ENCODE measurements at places on chromosomes 2 and 18.

- no peak for DNase-seq
Observed at GRCh38 chr18:59751186-59751585, 54.0 kb upstream of the CCBE1 start.

- no peak for DNase-seq
Observed at GRCh38 chr18:65435534-65435933, 315.3 kb upstream of the CDH7 start.

- DNase-seq = no peak
Observed at GRCh38 chr18:60466677-60467076, 94.1 kb upstream of the MC4R start.

DNA sequence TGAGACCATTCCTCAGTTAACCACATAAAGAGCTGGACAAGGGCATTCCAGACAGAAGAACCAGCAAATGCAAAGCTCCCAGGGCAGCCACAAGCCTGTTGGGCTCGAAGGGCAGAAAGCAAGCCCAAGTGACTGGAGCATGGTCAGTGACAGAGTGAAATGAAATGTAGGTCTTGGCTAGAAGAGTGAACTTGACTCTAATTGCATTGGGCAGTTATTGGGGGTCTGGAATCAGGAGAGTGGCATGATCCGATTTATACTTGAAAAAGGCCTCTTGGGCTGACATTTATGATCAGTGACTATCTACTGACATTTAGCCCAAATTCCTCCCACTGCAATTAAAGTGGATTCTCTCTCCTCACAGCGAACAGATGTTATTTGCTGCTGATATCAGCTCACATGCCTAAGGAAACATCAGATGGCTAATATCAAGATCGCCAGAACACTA, 152.5 kb upstream of the KLF7 start:
- DNase-seq = no peak

DNA sequence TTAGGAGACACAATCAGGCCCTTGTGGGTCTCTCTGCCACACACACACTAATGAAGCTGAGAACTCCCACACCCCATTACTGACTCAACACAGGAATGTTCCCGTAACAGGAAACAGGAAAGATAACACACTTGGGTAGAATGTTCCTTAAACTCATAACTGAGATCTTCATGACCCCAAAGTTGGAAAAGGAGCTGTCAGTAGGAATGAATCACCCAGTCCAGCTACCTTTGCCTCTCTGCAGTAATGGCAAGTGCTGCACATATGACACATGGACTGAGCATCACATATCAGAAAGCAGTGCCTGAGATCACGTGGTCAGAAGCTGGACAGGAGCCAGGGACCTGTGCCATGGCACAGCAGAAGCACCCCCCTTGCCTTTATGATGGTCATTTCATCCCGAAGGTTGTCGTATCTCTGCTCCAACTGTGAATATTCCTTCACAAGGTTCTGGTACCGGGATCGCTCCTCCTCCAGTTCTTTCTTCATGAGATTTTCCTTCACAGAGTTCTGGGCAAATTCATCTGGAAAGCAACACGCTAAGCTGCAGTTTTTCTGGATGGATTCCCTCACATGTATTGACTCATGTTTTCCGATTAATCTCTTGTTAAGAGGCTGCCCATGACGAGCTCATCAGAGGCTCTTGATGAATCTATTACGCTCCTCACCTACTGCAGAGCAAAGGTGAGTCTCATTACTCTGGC, 65.4 kb upstream of the ACAA2 start:
- DNase-seq = no peak

GRCh38 chr2:236302555-236302954, 38.3 kb upstream of the ASB18 start:
- DNase-seq = no peak

DNA sequence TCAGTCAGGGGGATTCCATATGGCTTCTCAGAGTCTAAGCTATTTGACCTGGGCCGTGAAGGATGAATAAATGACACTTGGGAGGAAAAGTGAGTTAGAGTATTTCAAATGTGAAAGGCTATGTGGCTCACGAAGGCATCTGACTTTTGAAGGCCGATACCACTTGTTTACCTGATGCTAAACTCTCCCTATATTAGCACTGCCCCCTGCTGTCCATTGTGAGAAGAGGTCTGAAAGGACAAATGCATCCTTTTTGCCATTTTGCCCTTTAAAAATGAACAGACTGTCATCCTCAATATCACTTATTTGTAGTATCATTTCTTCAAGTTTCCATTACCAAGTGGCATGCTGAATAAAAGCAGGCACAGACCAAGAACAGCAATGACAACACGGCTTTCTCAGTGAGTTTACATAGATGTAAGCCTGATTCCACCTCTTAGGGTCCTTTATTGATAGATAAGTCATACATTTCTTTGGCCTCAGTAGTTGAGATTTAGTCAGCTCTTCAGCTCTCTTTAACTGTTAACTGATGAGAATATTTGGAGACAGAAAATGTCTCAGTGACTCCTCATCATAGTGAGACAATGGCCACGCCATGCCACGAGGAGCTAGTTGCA, 40.1 kb downstream of the DOCK10 start:
- DNase-seq = peak; percentile 28

- DNase-seq = no peak
Observed at GRCh38 chr2:176729706-176730569, 460.7 kb downstream of the MTX2 start.

DNA sequence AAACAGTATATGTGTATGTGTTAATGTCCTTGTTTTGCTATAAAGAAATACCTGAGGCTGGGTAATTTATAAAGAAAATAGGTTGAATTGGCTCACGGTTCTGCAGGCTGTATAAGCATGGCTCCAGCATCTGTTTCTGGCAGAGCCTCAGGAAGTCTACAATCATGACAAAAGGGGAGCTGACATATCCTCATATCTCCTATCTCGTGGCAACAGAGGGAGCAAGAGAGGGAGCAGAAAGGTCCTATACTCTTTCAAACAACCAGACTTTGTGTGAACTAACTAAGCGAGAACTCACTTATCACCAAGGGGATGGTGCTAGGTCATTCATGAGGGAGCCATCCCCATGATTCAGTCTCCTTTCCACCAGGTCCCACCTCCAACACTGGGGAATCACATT, 13.0 kb downstream of the CALCRL start:
- DNase-seq = no peak

DNA sequence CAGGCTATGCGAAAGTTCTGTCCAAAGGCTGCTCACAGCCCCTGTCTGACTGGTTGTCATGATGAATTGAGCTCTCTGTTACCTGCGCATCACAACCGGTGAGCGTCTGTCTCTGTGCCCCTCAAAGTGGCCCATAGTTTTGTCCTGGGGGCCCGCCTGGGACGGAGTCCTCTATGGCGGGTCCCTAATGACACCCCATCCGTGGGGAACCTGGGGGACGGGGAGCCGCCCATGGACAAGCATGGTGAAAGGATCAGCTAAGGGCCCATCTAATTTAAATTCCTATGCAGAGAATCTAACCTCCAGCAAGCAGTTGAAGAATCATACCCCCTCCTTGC, 473 bp downstream of the ELMOD3 start:
- DNase-seq = no peak

DNA sequence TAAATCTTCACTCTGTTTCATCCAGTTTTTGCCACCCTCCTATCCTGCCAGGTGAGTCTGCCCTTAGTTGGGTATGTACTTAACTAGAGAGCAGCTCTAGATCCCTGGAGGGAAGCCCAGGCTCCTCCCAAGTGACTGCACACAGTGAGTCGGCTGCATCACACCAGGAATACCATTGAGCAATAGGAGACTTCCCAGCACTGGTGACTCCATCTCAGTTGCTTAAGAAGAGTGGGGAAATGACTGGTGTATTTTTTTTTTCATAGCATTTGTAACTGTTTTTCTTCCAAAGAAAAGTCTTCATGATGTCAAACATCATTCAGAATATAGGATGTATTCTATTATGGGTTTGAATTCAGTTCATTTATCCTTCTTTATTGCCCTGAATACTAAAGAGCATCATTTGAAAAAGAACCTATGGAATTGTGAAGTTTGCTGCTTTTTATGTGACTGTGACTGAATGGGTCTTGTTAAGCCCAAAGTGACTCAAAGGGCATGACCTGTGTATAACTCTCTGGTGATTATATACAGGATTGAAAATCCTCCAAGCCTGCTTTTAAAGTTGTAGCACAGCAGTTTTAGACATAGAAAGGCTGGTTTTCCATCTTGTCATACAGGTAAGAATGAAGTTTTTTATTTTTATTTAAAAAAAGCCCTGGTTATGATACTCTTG, 84.3 kb downstream of the MAP3K20 start:
- DNase-seq = no peak

- DNase-seq = no peak
Observed at GRCh38 chr18:31267823-31268481, 50.0 kb upstream of the DSG1 start.

GRCh38 chr18:35588995-35589394, 7.5 kb downstream of the GALNT1 start:
- DNase-seq = no peak

- no peak for DNase-seq
Observed at GRCh38 chr18:8783335-8783993, 78.1 kb downstream of the MTCL1 start.

DNA sequence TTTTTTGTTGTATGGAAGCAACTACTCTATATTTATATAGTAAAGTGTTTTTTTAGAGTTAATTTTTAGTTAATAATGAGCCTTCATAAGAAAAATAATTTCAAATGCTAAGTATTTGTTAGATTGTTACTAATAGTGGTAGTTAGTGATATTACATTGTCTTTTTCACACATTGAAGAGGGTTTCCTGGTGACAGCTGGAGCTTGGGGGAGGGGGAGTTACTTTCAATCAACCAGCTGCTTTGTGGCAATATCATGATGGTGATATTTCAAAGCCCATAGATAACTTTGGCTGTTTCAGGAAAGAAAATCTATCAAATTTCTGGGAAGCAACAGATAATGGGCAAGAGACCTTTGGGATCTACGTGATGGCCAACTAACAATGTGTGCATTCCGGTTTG, 4.1 kb downstream of the RHBDD1 start:
- no peak for DNase-seq

GRCh38 chr2:241546771-241547498, 11.6 kb upstream of the BOK start:
- no peak for DNase-seq

GRCh38 chr2:8281950-8282857, 399.7 kb upstream of the ID2 start:
- no peak for DNase-seq

GRCh38 chr2:168424112-168424951, 31.7 kb upstream of the CERS6 start:
- no peak for DNase-seq

GRCh38 chr2:218431878-218432277, 13.0 kb downstream of the VIL1 start:
- DNase-seq = no peak

DNA sequence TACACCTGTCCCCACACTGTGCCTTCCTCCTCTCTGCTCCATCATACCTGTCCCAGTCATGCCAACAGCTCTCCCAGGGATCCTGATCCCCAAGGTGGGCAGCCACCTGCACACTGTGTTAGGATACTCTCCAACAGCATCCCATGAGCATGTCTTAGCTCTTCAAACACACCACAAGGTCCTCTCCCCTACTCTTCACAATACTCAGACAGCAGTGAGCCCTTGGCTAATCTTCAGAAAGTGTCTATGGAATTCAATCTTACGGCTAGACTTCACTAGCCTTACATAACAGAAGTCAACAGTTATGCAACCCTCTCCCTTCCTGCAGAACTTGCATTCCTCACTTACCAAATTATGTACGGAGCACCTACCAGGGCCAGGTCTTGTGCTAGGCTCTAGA, 79.9 kb downstream of the MYO5B start:
- no peak for DNase-seq

- peak; percentile 48 for DNase-seq
Observed at GRCh38 chr2:136116151-136116812, 1.7 kb downstream of the CXCR4 start.

- no peak for DNase-seq
Observed at GRCh38 chr2:1972422-1972821, 228.1 kb upstream of the PXDN start.

DNA sequence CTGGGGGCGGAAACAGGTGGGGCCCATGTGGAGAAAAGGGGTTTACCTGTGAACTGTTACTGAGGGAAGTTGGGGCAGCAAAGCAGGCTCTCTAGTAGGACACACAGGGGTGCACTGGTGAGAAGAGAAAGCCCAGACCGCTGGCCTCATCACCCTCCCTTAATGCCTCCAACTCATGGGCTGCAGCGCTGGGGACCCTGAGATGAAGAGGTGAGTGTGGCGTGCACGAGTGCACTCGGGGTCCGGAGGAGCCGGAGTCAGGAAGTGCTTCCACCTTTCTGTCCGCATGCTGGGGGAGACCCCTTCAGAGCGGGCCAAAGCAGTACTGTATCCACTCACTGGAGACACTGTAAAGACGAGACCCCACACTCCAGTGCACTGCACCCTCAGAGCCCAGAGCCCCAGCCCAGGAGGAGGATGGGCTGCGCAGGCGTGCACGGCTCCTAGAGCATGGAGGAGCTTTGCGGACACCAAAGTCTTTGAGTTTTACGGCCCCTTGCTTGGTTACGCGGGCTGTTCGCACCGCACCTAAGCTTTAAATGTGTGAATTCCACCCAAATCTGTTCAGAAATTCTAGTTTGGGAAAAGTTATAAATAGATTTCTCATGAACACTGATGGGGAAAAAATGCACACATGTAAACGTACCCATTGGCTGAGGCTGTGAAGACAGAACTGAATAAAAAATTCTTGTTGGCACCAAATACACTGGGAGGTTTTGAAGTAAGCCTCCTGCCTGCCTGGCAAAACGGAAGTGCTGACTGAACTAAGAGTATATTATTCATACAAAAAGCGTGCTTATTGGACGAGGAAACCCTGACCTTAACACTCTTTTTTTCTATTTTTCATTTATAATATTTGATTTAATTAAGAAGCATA, 45.4 kb upstream of the PPP4R1 start:
- no peak for DNase-seq

- no peak for DNase-seq
Observed at GRCh38 chr2:191321861-191322662, 76.9 kb downstream of the MYO1B start.

DNA sequence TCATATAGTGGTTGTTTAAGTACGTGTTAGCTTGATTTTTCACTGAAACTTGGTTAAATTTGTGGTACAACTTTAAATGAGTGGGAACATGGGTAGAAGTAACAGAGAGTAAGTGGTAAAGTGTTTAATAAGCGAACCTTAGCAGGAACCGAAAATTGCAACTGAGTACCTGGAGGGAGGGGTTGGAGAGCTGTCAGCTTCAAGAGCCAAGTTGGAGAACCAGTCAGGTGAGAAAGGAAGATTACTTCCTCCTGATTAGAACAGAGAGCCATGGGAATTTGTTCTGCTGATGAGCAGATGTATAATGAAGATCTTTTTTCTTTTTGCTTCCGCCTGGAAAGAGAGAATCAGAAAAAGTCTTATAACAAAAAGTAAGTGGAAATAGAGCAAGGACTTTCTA, 158.4 kb upstream of the CDH7 start:
- DNase-seq = no peak

DNA sequence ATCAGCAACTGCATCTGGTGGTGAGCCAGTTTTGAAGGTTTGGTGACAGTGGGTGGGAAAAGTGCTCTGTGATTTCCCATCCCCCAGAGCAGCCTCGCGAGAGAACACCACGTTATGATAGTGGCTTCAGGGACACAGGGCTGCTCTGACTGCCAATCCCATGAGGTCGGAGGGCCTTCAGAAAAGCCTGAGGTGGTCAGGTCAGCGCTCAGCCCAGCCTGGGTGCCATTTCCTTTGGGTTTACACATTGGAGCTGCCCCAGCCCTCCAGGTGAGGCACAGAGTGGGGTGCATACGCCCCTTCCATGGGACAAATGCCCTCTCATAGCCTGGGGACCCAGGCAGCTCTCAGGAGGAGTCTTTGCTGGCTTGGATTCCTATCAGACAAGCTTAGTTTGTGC, 126.8 kb downstream of the KCTD1 start:
- no peak for DNase-seq

Measured in stimulated activated CD8-positive, alpha-beta memory T cell treated with anti-CD3 and anti-CD28 coated beads, Interleukin-4, amount 100 ng/mL, for 24 hours (primary cell).